ENCODE measurements at places on chromosomes 16 and 17. TPM values are rescaled to one million over a fixed set of nuclear protein-coding genes. Genes with fewer than 3 reads are reported as not detected.

DNA sequence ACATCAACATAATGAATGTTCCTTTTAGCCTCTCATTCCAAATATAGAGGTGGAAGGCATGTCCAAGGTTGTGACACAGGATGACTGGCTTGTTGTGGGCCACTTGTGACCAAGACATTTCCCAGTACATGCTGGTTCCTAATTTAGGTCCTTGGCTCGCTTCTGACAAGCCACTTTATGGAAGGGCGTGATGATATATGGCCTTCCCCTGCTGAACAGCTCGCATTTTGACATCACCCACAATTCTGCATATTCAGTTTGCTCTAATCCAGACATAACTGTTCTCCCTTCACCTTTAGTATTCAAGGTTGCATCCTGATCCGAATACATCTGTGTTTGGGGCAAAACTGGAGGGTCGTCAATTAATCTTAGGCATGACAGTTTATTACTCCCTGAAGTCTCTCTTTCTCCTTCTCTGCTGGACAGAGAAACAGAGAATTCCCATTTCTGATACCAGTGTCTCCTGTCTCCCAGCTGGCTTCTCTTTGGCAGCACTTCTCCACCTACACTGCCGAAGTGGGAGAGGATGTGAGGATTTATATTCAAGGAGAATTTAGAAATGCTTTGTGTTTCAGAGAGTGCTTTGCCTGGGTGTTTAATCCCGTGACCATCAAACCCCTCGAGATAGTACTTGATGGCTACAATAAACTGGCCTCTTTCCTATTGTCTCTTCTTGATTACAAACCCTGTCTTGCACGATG lies 815.5 kb upstream of the RBFOX1 start:
- no peaks in the 10 kb centered on the region for H3K36me3 ChIP-seq
- H3K27me3 ChIP-seq, result no peaks in the 10 kb centered on the region
- H3K27ac ChIP-seq, result no peak overlapping the region

TNFRSF17 gene
- total RNA-seq, result not detected

GRCh38 chr16:69917739-69918138 lies 33.4 kb upstream of the CLEC18A start:
- no peaks in the 10 kb centered on the region for H3K27me3 ChIP-seq
- DNase-seq, result no peak
- H3K27ac ChIP-seq, result no peak overlapping the region
- no peaks in the 10 kb centered on the region for H3K4me1 ChIP-seq

NHERF2 gene
- 0.96 TPM for total RNA-seq

DNA sequence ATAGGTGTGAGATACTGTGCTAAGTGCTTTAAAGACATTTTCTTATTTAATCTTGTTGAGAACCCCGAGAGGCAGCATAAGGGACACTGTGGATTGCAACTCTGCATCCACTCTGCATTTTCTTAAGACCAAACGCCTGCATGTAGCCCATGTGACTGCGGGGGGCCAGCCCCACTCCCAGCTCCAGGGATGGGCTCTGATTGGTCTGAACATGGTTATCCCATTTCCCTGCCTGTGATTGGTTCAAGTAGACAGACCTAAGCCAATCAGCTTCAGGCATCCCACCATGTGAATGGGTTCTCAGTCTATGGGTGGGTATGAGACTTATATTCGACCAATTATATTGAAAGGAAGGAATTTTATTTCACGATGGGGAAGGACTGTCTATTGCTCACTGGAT lies 33.2 kb upstream of the USP7 start:
- H3K36me3 ChIP-seq, result no peaks in the 10 kb centered on the region
- peaks cover under 1% of the 10 kb centered on the region for H3K4me1 ChIP-seq
- H3K27me3 ChIP-seq, result no peaks in the 10 kb centered on the region
- H3K27ac ChIP-seq, result no peak overlapping the region
- no peak overlapping the region for H3K4me3 ChIP-seq
- no peak for DNase-seq

CTF1 gene
- total RNA-seq, result 0.20 TPM

DNA sequence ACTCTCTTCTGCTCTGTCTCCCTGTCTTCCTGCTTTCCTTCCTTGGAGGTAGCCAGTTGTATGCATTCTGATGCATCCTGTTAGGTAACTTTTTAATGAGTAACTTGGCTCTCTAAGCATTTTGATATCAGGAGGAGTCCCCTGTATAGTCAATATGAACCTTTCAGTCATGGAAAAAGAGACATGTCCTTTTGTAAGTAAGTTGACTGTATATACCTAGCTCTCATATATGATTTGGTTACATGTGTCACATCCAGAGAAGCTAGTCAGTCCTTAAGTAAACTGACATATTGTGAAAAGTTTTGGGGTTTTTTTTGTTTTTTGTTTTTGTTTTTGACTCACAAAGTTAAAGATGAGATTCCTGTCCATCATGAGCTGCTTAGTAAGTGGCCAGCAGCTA lies 18.8 kb downstream of the UTP18 start:
- no peaks in the 10 kb centered on the region for H3K27me3 ChIP-seq
- H3K4me3 ChIP-seq, result no peak overlapping the region
- no peak for DNase-seq
- H3K4me1 ChIP-seq, result peaks cover 6% of the 10 kb centered on the region
- H3K36me3 ChIP-seq, result peaks cover 66% of the 10 kb centered on the region

- no peak overlapping the region for H3K4me3 ChIP-seq
- no peaks in the 10 kb centered on the region for H3K4me1 ChIP-seq
- H3K36me3 ChIP-seq, result no peaks in the 10 kb centered on the region
- H3K27me3 ChIP-seq, result peaks cover 24% of the 10 kb centered on the region
- H3K27ac ChIP-seq, result no peak overlapping the region
- DNase-seq, result no peak
These were observed 53.2 kb downstream of the PPM1E start for GRCh38 chr17:58808609-58809563.

DNA sequence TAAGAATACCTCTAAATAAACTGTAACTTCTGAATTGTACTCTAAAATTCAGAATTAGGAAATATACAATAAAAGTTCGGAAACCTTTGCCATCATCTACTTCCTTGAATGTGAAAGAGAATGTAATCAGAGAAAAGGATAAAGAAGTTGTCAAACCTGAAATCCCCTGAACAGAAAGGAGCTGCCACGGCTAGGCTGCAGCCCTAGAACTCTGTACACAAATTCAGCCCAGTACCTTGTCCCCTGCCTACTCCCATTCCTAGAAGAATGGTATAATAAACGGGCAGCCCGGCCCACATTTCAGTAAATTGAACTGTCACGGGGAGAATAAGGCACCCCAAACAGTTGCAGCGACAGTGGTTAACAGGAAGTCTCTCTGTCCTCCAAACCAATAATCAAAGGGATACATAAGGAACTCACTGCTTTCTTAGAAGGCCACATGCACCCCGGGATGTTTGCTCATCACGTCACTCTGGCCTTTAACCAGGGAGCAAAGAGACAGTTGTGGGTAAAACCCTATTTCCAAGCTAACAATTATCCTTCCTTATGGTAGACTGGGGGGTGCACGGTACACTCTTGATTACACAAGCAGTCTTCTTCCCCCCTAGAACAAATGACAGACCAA lies 24.3 kb upstream of the RFFL start:
- H3K4me3 ChIP-seq, result peak overlapping the region; percentile 89
- H3K4me1 ChIP-seq, result peaks cover 64% of the 10 kb centered on the region
- peak; percentile 52 for DNase-seq
- peak overlapping the region; percentile 88 for H3K27ac ChIP-seq
- no peaks in the 10 kb centered on the region for H3K27me3 ChIP-seq

DNA sequence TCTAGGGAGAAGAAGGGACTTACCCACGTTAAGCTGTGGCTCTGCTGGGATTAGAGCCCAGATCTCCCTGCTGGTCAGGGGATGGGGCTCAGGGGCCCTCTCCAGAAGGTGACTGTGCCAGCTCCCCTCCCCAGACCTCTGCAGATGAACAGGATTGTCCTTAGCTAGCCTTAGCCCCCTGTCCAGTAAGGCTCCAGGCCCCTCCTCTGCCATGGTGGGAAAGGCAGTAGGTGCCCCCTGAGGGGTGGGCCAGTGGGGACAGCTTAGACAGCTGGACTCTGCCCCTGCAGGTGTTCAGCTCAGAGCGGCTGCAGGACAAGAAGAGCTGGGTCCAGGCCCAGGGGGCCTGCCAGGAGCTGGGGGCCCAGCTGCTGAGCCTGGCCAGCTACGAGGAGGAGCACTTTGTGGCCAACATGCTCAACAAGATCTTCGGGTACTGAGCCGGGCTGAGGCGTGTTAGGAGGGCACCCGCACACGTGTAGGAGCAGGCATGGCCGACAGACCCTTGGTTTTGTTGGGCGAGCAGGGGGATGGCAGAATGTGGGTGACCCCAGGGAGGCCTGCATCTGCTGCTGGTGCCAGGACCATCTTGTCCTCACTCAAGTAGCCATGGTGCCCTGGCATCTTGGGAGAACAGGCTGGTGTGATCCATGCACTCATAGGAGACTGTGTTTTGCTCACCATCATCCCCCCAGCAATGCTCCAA lies 50.9 kb downstream of the MRC2 start:
- H3K4me3 ChIP-seq, result no peak overlapping the region
- no peak for DNase-seq

- H3K27me3 ChIP-seq, result peaks cover 74% of the 10 kb centered on the region
- H3K27ac ChIP-seq, result no peak within 1 kb of the TSS
- H3K36me3 ChIP-seq, result no peaks in the 10 kb centered on the region
- no peak for DNase-seq
These were observed at the start of gene FOXL1 for GRCh38 chr16:86578061-86578599. FOXL1 (plus strand) TSS chr16:86578549; CDS start chr16:86578724, 175 bp downstream.

GRCh38 chr17:9897372-9897968 lies 7.6 kb downstream of the RCVRN start:
- H3K4me3 ChIP-seq, result no peak overlapping the region
- no peaks in the 10 kb centered on the region for H3K36me3 ChIP-seq
- peaks cover 2% of the 10 kb centered on the region for H3K27me3 ChIP-seq

- peaks cover 25% of the 10 kb centered on the region for H3K36me3 ChIP-seq
- H3K4me3 ChIP-seq, result peak overlapping the region; percentile 95
- H3K27me3 ChIP-seq, result no peaks in the 10 kb centered on the region
- H3K27ac ChIP-seq, result peak overlapping the region; percentile 91
- DNase-seq, result peak; percentile 64
These were observed 569 bp downstream of the FLII start for GRCh38 chr17:18257982-18258355.

- no peak overlapping the region for H3K27ac ChIP-seq
- no peaks in the 10 kb centered on the region for H3K27me3 ChIP-seq
- H3K4me1 ChIP-seq, result no peaks in the 10 kb centered on the region
- H3K36me3 ChIP-seq, result no peaks in the 10 kb centered on the region
- no peak overlapping the region for H3K4me3 ChIP-seq
These were observed 502.7 kb upstream of the HSBP1 start for GRCh38 chr16:83305092-83305491.

FOXF1 gene
- total RNA-seq, result not detected

DNA sequence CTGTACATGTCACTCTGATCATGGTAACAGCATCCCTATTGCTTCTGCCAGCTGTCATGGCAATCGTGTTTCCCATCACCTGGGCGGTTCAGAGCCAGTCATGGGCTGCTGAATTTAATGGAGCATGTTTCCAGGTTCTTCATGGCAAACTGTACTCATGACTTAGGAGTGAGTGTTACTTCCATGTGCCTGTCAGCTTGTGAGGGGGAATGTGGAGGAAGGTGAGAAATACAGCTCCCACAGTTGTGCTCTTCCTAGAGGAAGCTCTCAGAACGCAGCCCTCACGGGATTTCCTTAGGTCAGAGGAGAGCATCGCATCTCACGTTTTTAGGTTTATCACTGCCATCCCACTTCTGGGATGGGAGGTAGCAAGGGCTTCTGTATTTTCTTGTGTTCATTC lies 28.0 kb upstream of the ARHGAP23 start:
- H3K4me3 ChIP-seq, result no peak overlapping the region
- no peaks in the 10 kb centered on the region for H3K4me1 ChIP-seq
- no peak overlapping the region for H3K27ac ChIP-seq
- no peaks in the 10 kb centered on the region for H3K27me3 ChIP-seq
- peaks cover 16% of the 10 kb centered on the region for H3K36me3 ChIP-seq

DNA sequence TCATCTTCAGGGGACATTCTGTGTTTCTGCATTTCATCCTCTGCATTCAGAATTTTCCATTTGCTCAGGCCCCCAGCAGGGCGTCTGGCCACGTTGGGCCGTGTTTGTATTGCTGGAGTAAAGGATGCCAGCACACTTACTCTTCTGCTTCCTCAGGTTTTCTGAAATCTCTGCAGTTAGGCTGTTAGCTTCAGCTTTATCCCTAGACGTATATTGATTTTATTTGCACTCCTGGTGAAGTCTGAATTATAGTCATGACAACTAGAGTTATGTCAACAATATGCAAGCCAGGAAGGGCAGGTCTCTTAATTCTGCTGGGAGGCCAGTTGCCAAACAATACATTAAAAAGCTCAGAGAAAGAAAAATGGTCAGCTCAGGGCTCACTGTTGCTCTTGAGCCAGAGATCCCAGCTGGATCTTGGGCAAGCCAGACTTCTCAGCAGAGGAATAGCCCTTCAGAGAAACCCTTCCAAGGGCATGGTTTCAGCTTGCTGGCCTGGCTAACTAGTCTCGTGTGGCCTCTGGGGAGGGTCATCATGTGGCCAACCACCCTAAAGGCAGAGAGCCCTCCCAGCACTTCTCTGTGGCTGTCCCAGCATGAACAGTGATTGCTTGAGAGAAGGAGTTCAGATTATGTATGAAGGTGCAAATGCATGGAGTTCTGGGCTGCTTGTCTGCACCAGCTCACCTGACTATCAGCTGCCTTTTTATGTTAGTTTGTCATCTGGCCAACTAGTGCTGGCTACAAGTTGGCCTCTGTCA lies 110.2 kb upstream of the CACNG5 start:
- DNase-seq, result no peak
- H3K4me1 ChIP-seq, result peaks cover 33% of the 10 kb centered on the region
- peak overlapping the region; percentile 70 for H3K27ac ChIP-seq
- no peak overlapping the region for H3K4me3 ChIP-seq
- no peaks in the 10 kb centered on the region for H3K36me3 ChIP-seq

DNA sequence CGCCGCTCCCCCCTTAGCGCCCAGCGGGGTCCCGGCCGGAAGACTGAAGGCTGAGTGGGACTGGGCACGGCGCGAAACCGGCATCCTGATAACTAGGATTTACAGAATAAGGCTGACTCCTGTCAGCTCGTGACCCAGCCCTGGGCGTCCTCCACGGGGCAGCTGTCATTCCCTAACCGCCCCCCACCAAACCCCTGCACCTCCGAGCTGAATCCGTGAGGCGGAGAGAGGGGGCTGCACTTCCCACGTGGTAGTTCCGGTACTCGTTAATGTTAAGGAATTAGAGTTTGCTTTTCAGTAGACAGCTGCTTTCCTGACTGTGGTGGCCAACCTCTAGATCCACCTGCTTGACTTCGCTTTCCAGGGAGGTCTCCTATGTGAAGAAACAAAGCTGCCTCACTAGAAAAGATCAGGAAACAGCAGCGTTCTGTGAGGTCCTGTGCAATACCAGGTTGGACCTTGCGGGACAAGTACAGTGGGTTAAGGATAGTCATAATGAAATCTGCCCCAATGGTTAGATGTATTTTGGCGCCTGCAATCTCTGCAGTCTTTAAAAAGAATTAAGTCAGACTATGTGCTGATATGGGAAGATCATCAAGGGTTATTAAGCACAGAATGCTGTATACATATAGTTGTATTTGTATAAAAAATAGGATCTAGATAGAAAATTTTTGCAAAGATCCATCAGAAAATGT lies 1.1 kb upstream of the WBP2 start:
- peak overlapping the region; percentile 85 for H3K27ac ChIP-seq
- H3K4me3 ChIP-seq, result no peak overlapping the region
- DNase-seq, result peak; percentile 26
- no peaks in the 10 kb centered on the region for H3K27me3 ChIP-seq
- peaks cover 8% of the 10 kb centered on the region for H3K36me3 ChIP-seq

CNOT1 gene
- total RNA-seq, result 236 TPM

TBC1D3E gene
- total RNA-seq, result not detected

Measured in activated CD4-positive, alpha-beta memory T cell treated with anti-CD3 and anti-CD28 coated beads, Interleukin-2, amount 10 ng/mL, durations not matched to agents 7 days and 5 days (primary cell).